Frontal cortex (tissue), 4 donors: ENCODE measurements at places on chromosomes 6 and 20. TPM values are rescaled to one million over a fixed set of nuclear protein-coding genes. Genes with fewer than 3 reads are reported as not detected.

The KCNK16 gene
- total RNA-seq: not detected

The TSBP1 gene
- total RNA-seq: not detected

The OVOL2 gene
- total RNA-seq: 0.41 TPM

The SYNCRIP gene
- 88.5 TPM for total RNA-seq

The ZNF322 gene
- total RNA-seq: 46.9 TPM

The FUT9 gene
- 55.8 TPM for total RNA-seq

The TUBE1 gene
- 32.6 TPM for total RNA-seq

The VWA7 gene
- total RNA-seq: under 0.01 TPM

The NKAPL gene
- total RNA-seq: 3.7 TPM

The CLPSL2 gene
- total RNA-seq: not detected

The CHRNA4 gene
- total RNA-seq: 6.9 TPM

The COL19A1 gene
- 3.7 TPM for total RNA-seq

The POM121L2 gene
- total RNA-seq: not detected

The BPIFB4 gene
- not detected for total RNA-seq

The GSTA1 gene
- total RNA-seq: not detected

- DNase-seq: no peak
Measured at GRCh38 chr20:57065646-57066045, 200.8 kb downstream of the BMP7 start.

DNA sequence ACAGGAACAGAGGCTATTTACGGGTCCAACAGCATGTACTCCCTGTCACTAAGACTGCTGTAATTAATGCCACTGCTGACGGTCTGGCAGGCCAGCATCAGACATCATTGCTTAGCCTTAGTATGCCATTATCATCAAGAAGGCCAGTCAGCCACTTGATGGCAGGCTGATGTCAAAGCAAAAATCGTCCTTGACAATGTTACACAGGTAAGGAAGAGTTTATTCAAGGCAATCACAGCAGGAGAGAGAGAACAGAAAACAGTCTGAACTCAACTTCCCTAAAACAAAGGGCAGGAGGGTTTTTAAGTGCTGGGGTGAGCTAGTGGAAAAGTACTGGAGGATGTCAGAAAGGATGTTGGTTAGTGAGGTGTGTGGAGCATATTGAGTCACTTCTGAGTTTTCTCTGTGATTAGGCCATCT is 25.1 kb downstream of the FKBP1C start:
- DNase-seq: no peak

DNA sequence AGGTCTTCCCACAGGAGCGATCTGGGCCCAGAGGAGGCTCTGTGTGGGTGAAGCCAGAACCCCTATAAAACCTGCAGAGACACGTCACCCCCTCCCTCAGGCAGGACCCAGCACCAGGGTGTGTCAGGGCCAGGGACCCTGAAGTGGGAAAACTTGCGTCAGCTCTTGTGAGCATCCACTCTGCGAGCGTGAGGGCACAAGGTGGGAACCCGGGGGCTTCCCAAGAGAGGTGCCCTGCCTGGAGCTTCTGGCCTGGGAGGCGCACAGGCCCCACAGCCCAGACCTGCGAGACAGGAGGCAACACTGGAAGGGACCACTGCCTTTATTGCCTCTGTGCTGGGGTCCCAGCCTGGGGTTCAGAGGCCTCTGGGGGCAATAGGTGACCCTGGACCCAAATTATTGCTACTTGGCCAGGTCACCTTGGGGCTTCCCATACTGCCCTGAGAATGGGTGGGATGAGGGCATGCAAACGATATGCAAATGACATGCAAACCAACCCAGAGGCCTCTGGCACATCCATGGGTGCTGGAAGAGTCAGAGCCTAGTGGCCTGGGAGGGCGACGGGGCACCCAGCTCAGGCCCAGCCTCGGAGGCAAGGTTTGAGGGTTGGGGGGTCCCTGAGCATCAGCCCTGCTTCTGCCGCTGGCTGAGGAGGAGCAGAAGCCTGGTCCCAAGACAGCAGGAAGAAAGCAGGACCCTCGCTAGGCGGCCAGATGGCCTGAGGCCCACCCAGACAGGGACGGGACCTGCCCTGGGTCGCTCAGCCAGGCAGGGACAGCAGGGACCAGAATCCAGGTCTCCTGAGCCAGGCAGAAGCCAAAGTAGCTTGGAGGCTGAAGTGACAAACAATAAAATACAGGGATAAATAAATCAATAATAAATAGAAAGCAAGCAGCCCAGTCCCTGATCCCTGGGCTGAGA is 5.1 kb upstream of the C20orf144 start:
- no peak for DNase-seq

- DNase-seq: no peak
Measured at GRCh38 chr6:167647306-167647705, 179.4 kb upstream of the AFDN start.

- DNase-seq: no peak
Measured at GRCh38 chr6:113690281-113691259, 166.6 kb upstream of the MARCKS start.

DNA sequence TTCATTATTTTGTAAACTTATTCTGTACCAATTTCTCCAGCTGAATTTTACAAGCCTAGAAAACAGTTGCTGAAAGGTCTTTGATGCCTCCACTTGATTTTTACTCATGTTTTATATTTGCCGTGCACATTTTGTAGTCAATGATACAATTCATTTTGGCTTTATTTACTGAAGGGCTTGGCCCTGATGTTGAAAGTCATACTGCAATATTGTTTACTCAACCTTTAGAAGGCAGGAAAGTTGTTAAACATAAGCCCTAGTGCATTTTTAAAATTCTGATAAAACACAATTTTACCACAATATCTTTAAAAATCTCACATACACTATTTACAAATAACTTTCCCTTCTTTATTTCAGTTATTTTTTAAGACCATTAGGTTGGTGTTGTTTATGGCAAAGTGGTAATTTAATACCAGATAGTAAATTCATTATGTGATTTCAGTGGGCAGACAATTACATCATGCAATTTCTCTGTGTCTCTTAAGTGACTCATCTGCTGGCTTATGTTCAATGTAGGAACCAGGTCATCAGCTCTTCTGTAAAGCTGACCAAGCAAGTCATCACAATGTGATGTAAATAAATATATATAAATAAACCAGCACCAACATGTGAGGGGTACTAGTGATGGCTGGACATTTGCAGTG is 121.1 kb upstream of the SLC35B3 start:
- no peak for DNase-seq

DNA sequence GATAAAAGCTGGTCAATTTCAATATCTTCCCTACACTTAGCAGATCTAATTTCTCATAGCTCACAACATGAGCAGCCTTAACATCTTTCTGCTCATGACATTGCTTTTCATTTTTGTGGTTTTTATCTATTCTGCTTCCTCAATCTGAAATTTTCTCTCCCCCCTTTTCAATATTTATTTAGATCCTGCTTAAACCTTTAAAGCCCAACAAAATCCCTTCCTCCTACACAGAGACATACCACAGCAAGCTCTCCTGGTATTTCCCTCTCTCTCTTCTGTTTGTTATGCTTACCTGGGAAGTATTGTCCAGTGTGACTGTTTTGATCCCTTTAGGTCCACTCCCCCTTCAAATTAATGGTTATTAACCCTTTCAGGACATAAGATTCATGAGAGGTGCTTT is 582.5 kb downstream of the RFPL4B start:
- no peak for DNase-seq

DNA sequence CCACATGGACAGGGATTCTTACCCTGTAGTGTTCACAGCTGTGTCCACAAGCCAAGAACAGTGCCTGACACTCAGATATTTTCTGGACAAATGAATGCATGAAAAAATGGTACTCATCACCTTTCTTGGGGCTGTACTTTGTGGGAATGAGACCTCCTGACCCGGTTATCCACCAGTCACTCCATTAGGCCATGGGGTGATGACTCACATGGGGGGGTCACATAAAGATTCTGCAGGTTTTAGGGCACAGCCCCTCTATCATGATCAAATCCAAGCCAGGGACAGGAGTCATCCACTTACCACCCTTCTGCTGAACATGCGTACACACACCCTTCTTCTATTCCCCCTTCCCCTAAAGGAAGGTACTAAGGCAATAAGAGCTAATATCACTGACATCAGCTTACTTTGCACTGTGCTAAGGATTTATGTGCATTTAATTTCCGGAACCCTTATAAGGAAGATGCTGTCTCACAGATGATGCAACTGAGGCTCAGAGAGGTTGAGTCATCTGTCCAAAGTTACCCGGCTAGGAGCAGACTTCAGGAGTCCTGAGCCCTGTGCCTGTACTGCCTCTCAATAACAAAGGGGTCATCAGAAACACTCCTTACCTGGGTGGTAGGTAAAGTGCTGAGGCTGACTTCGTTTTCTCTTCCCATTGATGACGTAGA is 107.8 kb downstream of the NFATC2 start:
- no peak for DNase-seq

GRCh38 chr6:79984261-79984660 is 20.2 kb upstream of the TTK start:
- DNase-seq: no peak

DNA sequence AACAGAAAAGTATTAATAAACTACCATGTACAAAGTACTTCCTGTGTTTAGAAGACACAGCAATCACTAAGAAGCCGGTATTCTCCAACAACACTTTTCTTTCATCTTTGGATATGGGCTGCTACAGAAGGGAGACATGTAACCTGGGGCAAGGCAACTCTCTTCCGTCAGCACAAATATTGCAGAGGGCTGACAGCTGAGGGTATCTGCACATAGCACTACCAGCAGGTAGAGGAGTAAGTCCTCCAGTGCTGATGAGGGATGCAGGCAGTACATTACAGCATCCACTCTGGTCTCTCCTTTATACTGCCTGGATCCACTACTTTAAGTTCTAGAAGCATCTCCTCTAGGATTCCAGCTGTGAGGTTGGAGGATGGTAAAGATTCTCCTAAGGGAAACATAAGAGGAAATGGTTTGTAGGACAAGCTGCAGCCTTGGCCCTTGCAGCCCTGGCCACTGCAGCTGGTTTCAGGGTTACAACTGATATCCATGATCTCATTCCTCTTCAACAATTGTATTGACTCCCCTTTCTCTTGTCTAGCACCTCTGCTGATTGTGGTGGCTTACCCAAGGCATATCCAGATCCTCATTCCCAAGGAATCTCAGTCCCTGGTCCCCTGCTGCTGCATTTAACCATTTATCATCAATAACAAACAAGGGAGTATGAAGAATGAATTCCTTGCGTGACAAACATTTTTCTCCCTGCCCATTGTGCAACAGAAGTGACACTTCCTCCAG is 110.7 kb upstream of the ADGRF1 start:
- DNase-seq: no peak

DNA sequence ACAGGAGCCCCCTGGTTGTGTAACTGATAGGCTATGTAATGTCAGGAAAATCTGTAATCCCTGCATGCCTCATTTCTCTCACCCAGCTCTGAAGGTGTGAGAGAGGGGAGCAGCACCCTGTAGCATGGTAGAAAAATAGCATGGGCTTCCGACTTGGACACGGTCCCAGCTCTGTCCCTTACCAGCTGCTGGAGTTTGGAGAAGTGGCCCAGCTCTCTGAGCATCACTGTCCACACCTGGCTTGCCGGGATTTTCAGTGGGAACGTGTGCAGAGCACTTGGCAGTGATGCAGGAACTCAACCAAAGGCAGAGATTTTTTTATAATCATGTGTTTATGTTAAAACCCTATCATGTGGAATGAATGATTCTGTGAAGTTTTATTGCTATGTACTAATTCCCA is 34.6 kb downstream of the STK35 start:
- DNase-seq: no peak

DNA sequence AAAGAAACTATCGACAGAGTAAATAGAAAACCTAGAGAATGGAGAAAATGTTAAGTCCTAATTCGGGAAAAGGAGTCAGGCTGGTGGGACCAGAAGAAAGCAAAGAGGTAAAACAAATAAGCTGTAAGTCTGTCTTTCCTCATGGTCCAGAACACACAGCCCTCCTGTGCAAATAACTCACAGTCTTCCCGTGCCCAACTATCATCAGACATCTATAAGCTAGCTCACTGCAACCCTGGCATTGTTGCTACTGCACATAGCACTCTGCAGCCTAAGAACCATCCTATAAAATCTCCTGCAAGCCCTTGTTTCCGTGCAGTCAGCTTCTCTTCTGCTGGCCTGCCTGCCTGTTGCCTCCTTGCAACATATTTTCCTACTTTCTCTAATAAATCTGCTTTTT is 17.4 kb downstream of the HLA-DRA start:
- DNase-seq: no peak

GRCh38 chr6:26021001-26021349 is 58.4 kb downstream of the TRIM38 start:
- DNase-seq: no peak

GRCh38 chr6:165654144-165654543 is 8.9 kb downstream of the PDE10A start:
- no peak for DNase-seq

- no peak for DNase-seq
Measured at GRCh38 chr6:151497905-151498304, 4.1 kb downstream of the CCDC170 start.

DNA sequence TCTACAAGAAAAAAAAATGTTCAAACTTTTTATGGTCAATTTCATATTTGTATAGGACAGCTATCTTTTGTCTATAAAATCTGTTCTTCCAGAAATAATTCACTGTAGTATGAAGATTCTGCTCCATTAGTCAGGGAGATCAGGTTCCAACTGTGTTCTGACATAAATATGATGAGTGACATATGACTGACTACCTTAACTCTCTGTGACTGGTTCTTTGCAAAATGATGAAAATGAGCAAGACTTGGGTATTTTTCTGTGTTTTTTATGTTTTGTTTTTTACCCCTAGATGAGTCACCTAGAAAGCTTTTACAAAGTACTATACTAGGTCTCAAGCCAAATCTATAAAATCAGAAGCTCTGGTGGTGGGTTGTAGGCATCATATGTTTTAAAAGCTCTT is 229.6 kb downstream of the MMUT start:
- no peak for DNase-seq

DNA sequence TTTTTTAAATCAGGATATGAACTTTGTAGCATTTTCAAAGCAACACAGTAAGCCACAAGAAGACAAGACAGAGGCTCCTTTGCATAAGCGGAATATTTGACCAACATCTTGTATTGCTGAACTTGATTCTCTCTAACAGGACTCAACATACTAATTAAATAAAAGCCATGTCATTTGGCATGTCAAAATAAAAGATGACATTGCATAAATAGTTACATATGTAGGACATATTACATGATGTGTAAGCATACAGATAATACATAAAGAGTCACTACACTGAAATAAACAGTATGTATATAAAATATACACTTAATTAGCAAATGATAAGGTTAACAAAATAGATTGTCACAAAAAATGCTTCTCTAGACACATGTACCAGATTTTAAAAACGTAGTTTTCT is 62.2 kb downstream of the REPS1 start:
- no peak for DNase-seq

GRCh38 chr6:106134087-106134770 is 48.1 kb downstream of the PRDM1 start:
- no peak for DNase-seq

GRCh38 chr6:163113358-163113962 is 301.1 kb upstream of the QKI start:
- no peak for DNase-seq

DNA sequence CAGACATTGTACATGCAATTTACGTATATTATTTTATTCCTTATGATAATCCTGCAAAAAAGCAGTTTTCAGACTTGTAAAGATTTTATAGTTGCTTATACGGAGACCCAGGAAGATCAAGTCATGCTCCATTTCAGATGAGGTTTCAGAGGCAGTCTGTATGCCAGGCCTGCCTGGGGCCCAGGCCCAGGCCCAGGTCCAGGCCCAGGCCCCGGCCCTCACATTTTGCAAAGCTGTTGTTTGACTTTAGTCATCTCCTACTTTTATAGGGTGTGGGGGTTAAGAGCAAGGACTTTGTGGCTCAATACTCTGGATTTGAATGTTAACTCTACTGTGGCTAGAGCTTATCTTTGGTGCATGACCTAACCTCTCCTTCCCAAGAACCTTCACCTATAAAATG is 217.9 kb downstream of the SAMD5 start:
- no peak for DNase-seq
